ENCODE measurements at places on chromosomes 11 and 22.

GRCh38 chr11:118689852-118690552 is 10.6 kb upstream of the TREH start:
- peak; percentile 79 for DNase-seq

- DNase-seq: no peak
These were observed 855 bp upstream of the MS4A5 start for GRCh38 chr11:60428517-60428916.

DNA sequence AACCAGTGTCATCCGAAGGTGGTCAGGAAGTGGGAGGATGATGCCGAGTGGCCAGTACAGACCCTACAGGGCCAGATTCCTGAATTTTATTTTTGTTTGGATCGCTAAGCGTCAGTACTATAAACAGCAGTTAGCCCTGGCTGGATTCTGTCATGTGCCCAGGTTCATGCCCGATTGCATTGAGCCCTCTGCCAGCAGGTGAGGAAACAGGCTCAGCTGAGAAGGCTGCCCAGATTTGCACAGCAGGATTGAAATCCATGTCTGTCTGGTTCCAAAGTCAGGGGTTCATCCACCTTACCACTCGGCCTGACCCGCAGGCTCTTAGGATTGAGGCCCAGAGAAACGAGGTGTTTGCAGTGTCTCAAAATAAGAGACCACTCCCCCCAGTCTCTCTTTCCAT is 9.1 kb upstream of the TBC1D22A start:
- no peak for DNase-seq

GRCh38 chr11:77289737-77290136 is 11.7 kb downstream of the GDPD4 start:
- DNase-seq: no peak

- peak; percentile 66 for DNase-seq
These were observed at the start of gene TPST2 for GRCh38 chr22:26589845-26590736. Gene TPST2 (minus strand): TSS chr22:26590132. CDS start chr22:26541630, 48,502 bp downstream.

- no peak for DNase-seq
These were observed 168.9 kb upstream of the CHORDC1 start for GRCh38 chr11:90391756-90392155.

DNA sequence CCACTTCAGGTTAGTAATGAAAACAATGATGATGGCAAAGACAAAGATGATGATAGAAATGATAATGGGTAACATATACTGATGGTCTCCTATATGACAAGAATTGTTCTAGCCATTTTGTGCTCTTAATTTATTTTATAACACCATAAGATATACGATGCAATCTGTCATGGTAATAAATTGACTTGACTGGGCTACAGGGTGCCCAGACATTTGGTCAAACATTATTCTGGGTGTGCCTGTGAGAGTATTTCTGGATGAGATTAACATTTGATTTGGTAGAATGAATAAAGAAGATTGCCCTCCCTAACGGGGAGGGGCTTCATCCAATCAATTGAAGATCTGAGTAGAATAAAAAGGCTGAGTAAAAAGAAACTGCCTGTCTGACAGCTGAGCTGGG is 237.3 kb downstream of the LARGE1 start:
- no peak for DNase-seq

DNA sequence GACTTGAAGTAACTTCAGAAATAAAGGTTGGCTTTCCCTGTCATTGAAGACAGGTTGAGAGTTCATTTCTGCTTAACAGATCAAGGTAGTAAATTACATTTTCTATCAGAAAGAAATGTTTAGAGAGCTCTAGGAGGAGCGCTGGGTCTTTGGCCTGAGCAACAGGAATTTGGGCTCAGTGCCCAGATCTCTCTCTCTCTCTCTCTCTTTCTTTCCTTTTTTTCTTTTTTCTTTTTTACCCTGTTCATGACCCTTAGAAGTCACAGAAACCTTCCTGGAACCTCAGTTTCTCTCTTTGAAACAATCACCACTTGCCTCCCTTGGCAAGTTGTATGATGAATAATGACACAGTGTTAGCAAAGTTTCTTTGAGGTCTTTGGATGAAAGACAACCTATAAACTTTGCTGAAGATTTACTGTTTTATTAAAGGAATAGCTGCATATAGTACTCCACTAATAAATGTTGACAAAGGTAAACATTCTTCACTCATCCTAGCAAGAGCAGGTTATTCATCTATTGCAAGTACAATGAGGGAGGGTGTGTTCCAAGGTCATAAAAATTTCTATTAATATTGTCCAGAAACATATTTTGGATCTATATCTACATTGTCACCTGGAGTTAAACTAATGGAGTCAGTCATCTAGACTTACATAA is 35.5 kb upstream of the RASSF10 start:
- DNase-seq: no peak

- DNase-seq: no peak
These were observed 58.9 kb upstream of the PAX6 start for GRCh38 chr11:31869986-31870385.

DNA sequence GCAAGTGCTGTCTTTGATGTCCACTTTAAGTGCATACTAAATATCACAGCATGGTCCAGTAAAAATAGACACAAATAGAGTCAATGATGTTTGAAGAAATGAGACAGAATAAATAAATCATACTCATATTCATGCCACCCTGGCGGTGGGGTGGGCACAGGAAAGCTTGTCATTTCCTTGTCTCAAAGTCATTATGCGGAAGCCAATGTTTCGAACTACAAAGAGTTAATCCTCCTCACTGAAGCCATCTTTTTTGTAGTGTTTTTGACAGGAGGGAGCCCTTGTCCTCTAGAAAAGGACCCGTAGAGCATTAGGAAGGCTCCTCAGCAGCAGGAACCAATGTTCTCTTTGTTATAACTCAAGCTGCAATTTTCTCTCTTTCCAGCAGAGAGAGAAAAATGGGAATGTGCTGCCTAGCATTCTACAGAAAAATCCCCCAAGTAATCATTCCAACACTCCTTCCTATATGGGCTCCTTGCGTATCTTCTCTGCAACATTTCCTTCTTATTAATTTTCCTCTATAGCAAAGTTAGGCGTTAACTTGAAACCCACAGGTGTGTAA is 30.6 kb downstream of the SC5D start:
- no peak for DNase-seq

DNA sequence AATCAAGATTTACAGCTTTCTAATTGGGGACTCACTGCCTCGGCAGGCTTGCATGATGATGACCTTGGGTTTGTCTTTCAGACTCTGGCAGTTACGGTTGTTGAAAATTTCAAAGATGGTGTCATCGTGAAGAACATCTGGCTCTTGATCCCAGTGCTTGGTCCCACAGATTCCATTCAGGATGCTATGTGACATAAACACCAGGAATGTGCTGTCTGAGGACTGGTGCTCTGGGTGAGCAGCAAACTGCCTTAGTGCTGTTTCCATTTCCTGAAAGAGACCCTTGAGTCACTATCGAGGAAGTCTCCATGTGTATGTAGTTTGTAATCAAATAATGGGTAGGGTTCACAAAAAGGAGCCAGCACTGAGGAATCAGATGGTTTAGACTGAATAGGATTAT is 7.1 kb downstream of the CASP12 start:
- DNase-seq: no peak

DNA sequence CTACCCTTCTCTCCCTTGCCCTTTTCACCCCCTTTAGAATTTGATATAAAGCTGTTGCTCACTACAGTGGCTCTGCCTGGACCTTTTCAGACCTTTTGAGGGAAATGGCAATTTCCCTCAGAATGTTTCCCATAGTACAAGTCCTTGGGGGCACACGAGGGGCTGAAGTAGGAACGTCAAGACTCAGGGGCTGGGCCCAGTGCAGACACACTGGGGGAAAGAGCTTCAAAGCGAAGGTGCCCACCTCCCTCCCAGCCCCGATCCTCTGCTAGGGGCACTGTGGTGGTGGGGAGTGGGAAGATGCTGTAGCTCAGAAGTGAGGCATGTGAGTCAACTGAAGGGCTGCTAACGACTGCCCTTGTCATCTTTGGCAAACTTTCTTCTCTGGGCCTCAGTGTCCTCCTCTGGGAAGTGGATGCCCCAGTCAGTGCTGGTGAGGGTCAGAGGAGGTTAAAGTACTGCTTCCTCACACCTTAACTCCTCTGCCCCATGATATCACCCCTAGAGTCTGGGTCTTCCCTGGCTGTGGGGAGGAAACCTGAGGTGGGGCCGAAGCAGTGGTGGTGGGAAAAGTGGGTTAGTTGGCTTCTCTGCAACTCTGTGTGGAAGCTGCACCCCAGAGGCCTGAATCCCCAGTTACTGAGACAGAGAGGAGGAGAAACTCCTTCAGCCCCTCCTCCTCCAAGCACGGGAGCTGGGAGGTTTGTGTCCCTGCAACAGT is 425.3 kb upstream of the B3GAT1 start:
- DNase-seq: no peak

- no peak for DNase-seq
These were observed at the start of gene PNPLA2 for GRCh38 chr11:818396-819128. Gene PNPLA2 (plus strand): TSS chr11:818914. CDS start chr11:819719, 805 bp downstream.

DNA sequence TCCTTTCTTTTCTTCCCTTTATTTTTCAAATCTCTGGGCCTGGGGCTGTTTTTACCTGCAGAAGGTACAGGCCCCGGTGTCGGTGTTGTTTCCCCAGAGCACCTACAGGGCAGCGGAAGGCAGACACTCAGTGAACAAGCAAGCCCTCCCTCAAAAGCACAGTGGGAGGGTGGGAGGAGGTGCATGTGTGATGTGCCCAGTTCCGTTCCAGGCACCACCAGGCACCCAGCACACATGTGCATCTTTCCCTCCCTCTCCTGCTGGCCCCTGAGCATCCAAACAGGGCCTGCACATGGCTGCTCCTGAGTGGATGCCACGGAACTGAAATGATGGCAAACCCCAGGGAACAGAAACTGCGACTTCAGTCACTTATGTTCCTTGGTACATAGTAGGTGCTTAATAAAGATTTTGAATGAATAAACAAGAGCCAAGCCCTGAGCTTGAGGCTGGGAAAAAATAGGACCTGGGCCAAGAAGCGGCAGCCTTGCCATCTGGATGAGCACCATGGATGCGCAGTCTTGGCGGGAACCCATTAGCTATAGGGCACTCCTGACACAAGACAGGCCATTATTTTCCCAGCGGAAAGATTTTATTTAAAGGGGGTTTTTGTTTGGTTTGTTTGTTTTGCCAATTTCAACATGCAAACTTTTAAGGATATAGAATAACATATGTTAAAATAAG is 47.8 kb downstream of the ARRB1 start:
- DNase-seq: no peak

- DNase-seq: no peak
These were observed at the start of gene ART5 for GRCh38 chr11:3641701-3642070. Gene ART5 (minus strand): TSS chr11:3641992. CDS start chr11:3641862, 130 bp downstream.
